ENCODE measurements at places on chromosomes 11 and 22.

DNA sequence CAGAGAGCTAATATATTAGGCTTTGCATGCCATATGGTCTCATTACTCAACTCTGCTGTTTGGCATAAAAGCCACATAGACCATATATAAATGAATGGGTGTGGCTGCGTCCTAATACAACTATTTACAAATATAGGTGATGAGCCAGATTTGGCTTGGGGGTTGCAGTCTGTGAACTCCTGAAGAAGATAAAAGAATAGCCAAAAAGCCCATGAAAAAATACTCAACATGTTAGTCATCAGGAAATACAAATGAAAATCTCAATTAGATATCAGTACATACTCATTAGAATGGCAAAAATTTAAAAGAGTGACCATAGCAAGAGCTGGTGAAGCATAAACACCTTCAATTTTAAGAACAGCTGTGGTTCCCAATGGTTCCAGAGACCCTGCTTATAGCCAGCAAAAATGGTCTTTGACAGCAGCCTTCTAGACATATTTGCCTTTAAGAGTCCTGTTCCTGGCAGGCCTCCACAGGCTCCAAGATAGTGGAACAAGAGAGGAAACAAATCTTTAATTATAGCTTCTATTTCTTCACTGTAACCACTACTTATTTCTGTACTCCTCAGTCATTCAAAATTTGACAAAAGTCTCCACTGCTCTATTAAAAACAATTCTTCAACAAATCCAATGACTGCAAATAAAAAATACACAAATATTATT, 16.1 kb downstream of the C2CD3 start:
- DNase-seq, result no peak

- DNase-seq, result peak; percentile 74
These were observed 30.3 kb upstream of the WNT7B start for GRCh38 chr22:46007003-46007847.

DNA sequence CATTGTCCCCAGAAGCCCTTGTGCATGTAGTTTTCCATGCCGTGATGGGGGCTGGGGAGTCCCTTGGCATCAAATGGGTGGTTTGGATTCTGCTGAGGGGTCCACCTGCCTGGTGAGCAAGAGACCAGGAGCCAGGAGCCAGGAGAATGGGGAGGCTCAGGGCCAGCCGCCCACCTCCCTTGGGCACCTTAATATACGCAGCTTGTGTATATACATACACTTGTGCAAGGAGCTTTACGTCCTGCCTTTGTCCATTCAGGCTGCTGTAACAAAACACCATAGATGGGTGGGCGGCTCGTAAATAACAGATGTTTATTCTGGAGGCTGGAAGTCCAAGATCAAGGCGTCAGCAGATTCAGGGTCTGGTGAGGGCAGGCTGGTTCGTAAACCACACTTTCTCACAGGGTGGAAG, 62.5 kb downstream of the SMIM38 start:
- DNase-seq, result no peak

- no peak for DNase-seq
These were observed 42.2 kb downstream of the CYTH4 start for GRCh38 chr22:37324340-37325038.

DNA sequence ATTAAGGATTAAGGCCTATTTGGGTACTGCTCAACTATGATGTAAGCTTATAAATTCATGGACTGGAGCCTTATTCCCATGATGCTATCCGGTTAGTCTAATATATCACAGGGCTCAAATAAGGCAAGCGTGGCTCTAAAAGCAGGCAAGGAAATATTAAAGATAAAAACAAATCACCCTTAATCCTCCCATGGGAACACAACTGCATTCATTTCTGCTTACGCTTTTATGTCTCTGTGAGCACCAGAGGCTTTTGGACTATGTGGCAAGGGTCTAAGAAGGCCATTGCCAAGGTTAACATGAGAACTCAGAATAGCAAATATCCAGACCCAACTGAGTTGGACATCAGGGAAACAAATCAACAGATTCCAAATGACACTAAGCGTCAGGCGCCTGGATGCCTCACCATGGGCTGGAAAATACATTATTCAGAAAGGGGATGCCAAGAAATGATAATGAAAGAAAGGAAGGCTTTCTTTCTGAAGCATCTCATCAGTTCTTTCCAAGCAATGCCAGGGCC, 138.1 kb downstream of the SLC1A2 start:
- DNase-seq, result no peak

GRCh38 chr11:36408498-36409136, 101.5 kb downstream of the TRAF6 start:
- DNase-seq, result no peak

DNA sequence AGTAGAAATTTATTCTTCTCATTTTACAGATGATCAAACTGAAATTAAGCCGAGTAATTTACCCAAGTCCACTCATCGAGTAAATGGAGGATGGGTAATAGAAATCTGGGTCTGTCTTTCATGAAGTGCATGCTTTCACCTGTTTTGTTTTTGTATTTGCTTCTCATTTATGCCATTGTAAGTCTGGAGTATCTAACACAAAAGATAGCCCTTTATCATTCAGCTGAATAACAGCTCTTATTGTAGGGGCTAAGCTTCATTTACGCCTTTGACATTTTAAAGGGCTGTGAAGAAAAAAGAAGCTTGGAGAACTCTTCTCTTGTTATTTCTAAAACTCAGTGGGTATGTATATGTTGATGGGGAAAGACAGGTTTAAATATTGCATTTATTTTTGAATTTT, 1196.2 kb upstream of the TENM4 start:
- no peak for DNase-seq

GRCh38 chr11:27039873-27040272, 742 bp upstream of the BBOX1 start:
- DNase-seq, result no peak

DNA sequence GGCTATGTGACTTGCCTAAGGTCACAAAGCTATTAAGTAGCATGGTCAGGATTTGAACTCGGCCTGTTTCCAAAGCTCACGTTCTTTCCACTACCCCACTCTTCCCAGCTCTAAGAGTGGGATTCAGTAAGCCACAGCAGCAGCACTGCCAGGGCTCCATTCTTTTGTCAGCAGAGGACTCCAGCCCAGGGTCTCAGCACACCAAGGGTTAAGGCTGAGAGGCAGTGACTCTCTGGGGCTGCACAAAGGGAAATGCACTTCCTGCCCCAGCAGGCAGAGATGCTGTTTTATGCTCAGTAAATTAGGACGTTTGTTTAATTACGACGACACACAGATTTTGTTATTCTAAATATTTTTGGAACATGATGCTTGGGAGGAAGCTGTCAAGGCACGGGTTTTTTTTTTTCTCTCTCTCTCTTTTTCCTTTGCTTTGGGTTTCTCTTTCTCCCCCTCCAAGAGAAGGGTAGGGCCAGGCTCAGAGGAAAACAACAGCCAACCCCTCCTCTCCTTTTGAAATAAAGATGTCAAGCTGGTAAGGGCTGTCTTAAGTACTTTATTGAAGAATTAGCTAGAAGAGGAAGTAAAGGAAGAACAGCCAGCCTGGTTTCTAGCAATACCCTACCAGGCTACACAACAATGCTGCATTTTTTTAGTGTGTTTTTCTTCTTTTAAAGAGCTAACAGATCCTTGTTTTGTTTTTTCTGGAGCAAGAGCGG, 2.8 kb downstream of the MYH9 start:
- DNase-seq, result peak; percentile 55

DNA sequence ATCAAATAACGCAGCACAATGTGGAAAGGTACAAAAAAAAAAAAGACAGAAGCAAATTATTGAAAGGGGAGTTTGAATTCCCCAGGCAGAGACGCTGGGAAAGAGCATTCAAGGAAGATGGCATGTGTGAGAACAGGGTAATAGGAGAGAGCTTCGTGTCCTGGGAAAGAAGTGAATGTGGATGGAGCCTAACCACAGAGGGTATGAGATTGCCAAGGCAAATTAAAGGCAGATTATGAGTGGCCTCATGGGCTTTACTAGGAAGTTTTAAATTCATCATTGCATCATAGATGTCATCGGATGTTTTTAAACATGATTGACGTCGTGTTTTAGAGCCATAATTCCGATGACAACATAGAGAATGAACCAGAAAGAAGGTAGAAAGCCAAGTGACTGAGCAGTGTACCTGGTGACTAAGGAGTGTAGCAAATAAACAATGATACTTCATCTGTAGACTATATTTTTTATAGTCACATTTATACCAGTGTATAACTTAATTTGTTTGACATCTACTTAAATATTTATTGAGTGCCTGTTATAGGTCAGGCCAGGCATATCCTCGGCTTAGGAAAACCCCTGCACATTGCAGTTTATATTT, 151.4 kb downstream of the MSANTD4 start:
- DNase-seq, result no peak

GRCh38 chr22:49655168-49655812, 172.4 kb downstream of the BRD1 start:
- no peak for DNase-seq

DNA sequence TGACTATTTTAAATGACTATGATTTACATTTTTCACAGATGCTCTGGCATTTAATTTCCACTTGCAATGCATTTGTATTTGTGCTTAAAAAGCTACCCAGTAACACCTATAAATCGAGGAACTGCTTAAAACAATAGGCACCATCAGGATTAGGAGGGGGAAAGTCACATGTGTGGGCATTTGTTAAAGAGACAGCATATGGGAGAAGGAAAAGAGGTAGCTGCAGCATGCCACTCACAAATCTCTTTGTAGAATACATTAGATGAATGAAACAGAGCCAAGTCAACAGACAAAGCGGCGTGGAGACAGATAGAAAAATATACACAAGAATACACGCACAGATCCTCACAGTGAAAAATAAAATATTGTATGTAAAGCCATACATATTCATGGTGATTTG, 228.0 kb downstream of the CADM1 start:
- no peak for DNase-seq

GRCh38 chr11:48154151-48154550, 62.5 kb upstream of the OR4B1 start:
- DNase-seq, result peak; percentile 57

GRCh38 chr11:90318651-90319050, 95.8 kb upstream of the CHORDC1 start:
- no peak for DNase-seq

DNA sequence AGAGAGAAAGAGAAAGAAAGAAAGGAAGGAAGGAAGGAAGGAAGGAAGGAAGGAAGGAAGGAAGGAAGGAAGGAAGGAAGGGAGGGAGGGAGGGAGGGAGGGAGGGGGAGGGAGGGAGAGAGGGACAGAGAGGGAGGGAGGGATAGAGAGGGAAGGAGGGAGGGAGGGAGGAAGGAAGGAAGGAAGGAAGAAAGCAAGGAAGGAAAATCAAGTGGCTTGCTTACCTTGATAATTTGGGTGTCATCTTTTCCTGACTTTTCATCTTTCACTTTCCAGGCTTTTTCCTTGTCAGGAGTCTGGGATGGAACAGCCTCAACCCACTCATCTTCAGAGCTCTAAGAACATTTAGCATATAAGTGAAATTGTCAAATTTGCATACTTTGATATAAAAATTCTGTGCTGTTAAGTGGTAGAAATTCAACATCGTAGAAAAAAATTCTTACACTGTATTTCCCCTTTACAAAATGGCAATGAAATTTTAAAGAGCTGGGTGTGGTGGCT, 14.9 kb downstream of the CWF19L2 start:
- no peak for DNase-seq

- no peak for DNase-seq
These were observed 4.7 kb downstream of the CTSC start for GRCh38 chr11:88332851-88333250.

- DNase-seq, result peak; percentile 57
These were observed 71.6 kb downstream of the LRP5 start for GRCh38 chr11:68383976-68384501.

DNA sequence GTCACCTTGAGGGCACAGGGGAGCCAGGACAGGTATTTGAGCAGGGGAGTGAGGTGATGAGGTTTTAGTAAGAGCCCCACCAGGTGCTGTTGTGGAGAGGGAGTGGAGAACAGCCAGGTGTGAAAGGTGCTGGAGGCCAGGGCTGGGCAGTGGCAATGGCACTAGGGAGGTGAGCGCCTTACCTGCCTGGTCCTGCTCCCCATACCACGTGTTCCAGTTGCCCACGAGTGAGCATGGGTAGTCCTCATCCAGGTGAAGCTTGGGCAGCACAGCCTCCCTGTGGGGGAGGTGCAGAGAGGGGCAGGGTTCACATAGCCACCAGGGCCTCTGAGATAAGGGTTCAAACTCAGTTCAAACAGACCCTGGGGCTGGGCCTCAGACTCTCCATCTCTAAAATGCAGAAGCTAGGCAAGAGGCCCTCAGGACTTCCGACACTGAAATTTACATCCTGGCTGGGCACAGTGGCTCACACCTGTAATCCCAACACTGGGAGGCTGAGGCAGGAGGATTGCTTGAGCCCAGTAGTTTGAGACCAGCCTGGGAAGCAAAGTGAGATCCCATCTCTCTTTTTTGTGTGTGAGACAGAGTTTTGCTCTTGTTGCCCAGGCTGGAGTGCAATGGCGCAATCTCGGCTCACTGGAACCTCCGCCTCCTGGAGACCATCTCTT, 11.8 kb downstream of the NIPSNAP1 start:
- DNase-seq, result no peak

DNA sequence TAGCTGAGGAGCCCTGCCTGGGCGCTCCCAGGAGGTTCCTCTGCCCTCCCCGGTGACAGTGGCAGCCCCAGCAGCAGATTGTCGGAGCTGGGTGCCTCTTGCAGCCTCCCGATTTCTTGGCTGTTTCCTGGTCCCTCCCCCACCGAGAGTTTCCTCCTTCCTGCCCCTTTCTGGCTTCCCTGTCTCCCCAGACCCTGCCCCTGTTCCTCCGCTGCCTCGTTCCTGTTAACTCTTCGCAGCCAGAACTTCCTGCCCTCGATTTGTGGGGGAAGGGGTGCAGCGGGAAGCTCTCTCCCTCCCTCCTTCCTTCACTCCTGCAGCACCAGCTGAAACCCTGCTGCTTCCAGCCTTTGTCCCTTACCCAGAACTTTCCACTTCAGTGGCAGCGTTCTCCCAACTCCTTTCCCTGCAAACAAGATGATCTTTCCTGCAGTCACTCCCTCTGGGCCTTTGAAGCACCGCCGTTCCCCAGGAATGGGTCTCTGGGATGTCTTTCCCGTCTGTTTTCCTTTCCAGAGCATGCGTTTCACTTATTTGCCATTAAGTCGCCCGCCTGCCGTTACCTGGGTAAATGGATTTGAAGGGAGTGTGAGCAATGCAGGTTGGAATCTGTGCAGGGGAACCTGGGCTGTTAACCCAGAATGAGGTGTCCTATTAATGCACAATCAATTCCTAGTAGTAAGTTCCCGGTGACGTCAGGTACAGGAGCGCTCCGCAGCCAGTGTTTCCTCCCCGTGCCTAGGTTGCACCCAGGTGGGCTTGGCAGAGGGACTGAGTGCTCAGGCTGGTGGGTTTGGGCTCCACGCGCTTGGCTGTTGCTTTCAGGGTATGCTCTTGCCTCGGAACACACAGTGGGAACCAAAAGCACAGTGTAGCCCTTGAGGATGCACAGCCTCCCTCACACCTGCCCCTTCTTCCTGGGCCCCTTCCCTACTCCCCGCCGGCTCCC, 4.3 kb downstream of the GRK2 start:
- peak; percentile 18 for DNase-seq

- peak; percentile 17 for DNase-seq
These were observed 6.2 kb downstream of the TOLLIP start for GRCh38 chr11:1303126-1303821.

DNA sequence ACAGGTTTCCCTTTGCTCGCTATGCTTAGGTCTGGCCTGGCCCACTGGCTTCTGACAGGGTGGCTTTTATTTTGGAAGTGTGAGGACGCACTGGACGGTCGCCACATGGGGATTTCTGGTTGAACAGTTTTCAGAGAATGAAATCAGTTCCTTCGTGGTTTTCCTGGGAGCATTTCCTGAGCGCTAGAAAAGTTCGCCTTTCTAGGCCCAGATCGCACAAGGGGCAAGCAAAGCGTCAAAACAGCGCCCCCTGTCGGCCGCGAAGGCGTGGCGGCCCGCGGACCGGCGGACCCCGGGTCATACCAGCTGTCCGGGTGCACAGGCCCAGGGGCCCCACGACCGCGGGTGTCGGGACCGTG, 12.7 kb upstream of the CYP2R1 start:
- peak; percentile 41 for DNase-seq
